Left ventricle myocardium inferior (tissue), 1 donor: ENCODE measurements at places on chromosomes 5 and 9.

GRCh38 chr9:137422604-137423513 is at the start of the genes EXD3 and NOXA1:
Gene EXD3, minus strand, starts transcription at chr9:137423162. Its CDS starts 27,805 bp downstream, at chr9:137395357.
Gene NOXA1, plus strand, starts transcription at chr9:137423393. Its CDS starts 137 bp downstream, at chr9:137423530.
- DNase-seq: peak; percentile 93

DNA sequence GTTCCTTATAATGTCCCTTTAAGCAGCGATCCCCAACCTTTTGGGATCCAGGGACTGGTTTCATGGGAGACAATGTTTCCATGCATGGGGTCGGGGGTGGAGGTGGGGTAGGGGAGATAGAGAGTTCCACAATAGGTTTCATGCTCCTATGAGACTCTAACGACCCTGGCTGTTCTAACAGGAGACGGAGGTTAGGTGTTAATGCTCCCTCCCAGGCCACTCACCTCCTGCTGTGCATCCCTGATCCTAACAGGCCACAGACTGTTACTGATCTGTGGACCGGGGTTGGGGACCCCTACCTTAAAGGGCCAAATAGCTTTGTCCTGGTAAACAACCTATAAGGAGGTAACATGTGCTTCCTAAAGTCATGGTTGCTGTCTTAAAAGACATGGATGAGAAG is 602.5 kb upstream of the RGMB start:
- no peak for DNase-seq

- DNase-seq: no peak
These were observed 24.1 kb upstream of the OTP start for GRCh38 chr5:77662635-77663034.

GRCh38 chr5:54758038-54758437 is 227.4 kb downstream of the ESM1 start:
- no peak for DNase-seq

GRCh38 chr5:68148096-68148495 is 67.5 kb upstream of the PIK3R1 start:
- no peak for DNase-seq

DNA sequence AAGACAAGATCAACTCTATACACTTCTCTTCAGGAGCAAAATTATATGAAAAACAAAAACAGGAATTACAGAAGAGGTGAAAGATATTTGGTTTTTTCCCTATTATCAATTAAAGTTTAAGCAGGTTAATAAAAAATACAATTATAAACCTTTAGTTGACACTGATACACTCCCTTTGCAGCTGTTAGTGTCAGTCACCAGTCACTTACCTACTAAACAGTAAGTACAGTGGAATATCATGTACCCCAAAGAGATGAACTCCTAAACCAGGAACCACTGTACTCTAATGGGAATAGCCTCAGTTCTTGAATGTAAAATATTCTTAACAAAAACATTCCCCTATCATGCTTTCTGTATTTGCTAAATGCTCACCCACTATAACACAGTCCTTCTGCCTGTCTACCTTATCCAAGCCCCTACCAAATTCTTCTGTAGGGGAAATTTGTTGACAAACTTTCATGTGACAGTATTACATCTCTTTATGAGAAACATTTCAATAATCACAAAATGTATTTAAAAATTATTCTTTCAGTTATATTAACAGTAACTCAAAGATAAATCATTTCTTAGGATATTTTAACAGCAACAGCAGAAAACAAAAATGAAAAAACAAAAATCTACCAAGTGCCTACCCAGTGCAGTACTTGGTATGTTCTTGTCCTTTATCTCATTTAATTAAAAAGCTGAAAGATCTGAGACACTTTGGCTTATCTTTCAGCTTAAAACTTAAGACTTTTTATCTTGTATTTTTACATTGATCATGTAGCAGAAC is 212.8 kb downstream of the MLLT3 start:
- no peak for DNase-seq

- no peak for DNase-seq
These were observed 285.9 kb downstream of the ARL15 start for GRCh38 chr5:54024466-54024865.

GRCh38 chr9:29882767-29883166 is 2309.5 kb upstream of the C9orf72 start:
- DNase-seq: no peak

DNA sequence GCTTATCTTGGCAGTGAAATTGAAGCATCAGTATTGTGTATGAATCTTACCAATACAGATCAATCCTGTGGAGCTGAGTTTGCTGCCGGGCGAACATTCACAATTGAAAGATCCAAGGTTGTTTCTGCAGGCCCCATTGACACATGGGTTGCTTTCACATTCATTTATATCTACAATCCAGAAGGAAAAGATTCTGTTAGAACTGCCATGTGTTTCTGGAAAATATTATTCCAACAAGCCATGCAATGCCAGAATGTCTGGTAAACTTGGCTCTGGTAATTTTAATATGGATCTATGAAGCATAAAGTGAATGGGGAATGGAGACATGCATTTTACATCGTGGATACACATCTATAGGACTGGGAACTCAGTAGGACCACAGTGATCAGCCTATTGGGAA is 180.8 kb downstream of the FBN2 start:
- no peak for DNase-seq

GRCh38 chr9:34635556-34635955 is 2.0 kb downstream of the SIGMAR1 start:
- DNase-seq: no peak

DNA sequence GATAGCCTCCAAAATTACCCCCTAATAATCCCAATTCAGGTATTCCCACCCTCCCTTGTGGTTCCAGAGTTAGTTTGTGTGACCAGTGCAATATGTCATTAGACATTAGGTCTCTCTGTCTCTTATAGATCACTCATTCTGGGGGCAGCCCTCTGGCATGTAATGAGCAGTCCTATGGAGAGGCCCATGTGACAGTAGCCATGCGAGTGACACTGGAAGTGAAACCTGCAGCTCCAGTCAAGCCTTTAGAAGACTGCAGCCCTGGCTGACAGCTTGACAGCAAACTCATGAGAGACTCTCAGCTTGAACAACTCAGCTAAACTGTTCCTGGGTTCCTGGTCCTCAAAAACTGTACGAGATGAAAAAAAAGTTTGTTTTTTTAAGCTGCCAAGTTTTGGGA is 54.0 kb upstream of the HSPB3 start:
- DNase-seq: no peak

- DNase-seq: peak; percentile 13
These were observed 52.4 kb upstream of the UBAC1 start for GRCh38 chr9:136013524-136014034.

DNA sequence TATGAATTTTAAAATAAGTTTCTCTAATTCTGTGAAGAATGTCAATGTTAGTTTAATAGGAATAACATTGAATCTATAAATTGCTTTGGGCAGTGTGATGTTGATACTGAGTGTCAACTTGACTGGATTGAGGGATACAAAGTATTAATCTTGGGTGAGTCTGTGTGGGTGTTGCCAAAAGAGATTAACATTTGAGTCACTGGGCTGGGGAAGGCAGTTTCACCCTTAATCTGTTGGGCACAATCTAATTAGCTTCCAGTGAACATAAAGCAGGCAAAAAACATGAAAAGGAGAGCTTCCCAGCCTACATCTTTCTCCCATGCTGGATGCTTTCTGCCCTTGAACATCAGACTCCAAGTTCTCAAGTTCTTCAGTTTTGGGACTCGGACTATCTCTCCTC is 832.0 kb upstream of the ARRDC3 start:
- no peak for DNase-seq

GRCh38 chr9:89304020-89304833 is 6.8 kb upstream of the CKS2 start:
- no peak for DNase-seq
